ENCODE measurements at places on chromosomes 4 and X.

- peak; percentile 32 for DNase-seq
Measured at GRCh38 chr4:25144870-25145481, 15.3 kb downstream of the SEPSECS start.

DNA sequence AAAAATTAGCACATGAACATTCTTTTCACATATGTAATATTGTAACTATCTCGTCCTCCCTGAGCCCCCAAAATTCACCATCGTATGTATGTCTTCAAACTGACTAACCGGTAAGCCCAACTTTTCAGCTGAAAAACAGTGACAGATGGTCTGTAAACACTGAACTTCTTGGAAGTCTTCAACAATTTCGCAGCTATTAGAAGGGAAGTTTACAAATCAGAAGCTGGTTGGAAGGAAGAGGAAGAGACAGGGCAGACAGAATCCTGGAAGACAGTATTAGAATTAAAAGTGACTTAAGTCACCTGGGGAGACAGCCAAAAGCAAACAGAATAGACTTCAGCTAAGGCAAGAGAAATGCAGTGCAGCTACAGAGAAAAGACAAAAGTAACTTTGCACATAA lies 858.4 kb downstream of the ADGRL3 start:
- DNase-seq = no peak

DNA sequence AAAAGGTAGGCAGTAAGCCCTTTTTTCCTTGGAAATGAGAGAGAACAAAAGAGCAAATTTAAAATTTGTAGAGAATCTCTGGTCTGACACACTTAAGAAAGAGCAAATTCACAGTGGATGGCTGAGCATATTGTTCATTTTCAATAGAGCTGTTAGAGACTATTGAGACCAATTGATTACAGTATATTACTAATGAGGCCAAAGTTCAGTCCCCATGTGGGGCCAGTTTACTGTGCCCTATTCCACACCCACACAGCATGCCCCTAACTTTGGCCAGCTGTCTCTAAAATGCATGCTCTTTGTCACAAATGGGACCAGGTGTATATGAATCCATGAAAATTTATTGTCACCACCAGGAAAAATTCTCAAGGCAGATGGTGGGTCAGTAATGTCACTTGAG lies 470.5 kb downstream of the PCDH7 start:
- no peak for DNase-seq

DNA sequence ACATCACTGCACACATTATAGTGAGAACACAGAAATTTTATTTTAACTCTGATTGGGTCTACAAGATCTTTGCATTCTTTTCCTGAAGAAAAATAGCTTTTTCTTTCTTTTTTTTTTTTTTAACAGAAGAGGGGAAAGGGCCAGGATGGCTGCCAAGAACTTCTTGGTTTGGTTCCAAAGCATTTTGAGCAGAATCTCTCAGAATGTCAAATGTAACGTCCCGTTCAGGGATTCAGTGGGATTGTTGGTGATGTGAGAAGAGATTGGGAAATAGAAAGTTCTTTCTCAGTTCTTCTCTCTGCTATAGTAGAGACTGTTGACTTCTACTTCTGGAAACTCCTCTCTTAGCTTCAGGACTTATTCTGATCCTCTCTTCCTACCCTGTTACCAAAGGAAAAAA lies 70.9 kb upstream of the CBR4 start:
- peak; percentile 54 for DNase-seq

GRCh38 chrX:44218465-44218864 lies 125.0 kb downstream of the EFHC2 start:
- DNase-seq = no peak

GRCh38 chr4:64417974-64418373 lies 8.7 kb upstream of the TECRL start:
- no peak for DNase-seq

DNA sequence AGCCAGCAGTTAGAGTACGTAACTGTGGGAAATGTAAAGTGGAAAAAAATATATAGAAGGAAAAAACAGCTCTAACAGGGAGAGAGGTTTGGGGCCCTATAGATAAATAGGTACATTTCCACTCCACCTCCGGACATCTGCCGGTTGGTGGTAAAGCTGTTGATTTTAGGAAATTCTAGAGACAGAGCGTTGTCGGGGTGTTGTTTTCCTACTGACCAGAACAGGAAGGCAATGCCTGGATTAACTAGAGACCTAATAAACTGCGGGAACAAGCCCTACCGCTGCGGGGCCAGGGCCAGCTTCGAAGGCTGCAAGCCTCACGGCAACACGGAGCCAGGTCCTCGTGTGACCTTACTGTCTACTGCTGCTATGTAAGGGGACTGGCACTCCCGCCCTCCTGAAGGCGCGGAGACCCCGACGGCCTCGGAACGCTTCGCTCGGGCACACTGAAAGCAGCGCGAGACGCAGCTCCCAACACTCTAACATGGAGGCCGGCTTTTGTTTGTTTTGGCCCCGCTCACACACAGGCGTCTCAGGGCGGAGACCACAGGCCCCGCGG lies 702 bp upstream of the CDKN2AIP start:
- DNase-seq = peak; percentile 61

DNA sequence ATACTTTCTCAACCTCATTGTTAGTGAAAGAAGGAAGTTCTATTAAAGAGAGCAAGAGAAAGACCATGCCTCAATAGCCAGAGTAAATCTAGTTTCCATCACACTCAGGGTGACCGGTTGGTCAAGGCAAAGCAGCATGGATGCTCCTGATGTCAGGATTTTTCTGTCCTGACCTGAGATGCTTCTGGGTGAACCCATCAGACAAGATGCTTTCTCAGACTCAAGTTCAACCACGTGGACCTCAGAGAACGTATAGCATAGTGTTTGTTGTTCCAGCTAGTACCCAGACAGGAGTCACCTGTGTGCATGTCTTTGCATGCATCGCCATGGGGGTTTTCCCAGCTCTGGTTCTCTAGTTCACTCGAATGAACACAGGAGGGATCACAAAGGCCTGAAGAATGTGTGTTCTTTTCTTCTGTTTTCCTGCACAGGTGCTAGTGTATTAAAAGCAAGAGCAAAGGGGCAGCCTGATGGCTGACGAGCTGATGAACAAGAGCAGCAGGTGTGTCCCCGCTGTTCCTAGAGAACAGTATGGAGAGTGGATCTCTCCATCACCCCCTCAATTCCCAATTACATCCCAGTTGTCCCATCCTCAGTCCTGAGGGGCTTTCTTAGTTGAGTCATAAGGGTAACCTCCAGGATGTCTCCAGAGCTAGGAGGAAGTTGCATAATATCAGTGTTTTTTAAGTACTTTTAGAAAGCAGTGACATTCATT lies 110.5 kb upstream of the ENPP6 start:
- no peak for DNase-seq

DNA sequence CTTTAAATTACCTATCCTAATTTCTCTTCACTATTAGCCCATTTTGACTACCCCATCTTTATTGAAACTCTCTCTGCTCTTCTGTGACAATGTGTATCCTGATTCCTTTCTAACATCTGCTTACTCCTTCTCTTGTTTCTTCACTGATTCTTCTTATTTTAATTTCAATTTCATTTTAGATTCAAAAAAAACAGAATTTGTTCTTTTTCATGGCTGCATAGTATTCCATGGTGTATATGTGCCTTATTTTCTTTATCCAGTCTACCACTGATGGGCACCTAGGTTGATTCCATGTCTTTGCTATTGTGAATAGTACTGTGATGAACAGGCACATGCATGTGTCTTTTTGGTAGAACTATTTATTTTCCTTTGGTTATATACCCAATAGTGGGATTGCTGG lies 120.0 kb upstream of the VAMP7 start:
- no peak for DNase-seq

GRCh38 chr4:80049402-80049801 lies 23.6 kb downstream of the ANTXR2 start:
- no peak for DNase-seq

GRCh38 chr4:99856166-99856565 lies 38.1 kb downstream of the LAMTOR3 start:
- DNase-seq = peak; percentile 21

DNA sequence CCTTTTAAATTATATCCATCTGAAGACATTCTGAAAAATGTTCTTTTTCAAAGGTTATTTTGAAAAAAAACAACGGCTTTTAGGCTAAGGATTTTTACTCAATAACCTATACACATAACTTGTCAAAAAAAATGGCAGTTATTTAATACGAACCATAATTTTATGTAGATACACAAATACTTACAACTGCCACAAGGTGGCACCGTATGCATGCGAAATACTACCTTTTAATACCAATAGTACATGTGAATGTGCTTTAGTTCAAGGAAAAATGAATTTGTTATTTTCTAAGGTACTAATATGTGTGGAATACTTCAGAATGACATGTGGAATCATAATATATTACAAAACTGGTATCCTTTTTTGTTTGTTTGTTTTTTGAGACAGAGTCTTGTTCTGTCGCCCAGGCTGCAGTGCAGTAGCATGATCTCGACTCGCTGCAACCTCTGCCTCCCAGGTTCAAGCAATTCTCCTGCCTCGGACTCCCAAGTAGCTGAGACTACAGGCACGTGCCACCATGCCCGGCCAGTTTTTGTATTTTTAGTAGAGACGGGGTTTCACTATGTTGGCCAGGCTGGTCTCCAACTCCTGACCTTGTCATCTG lies 4.6 kb upstream of the MAD2L1 start:
- peak; percentile 70 for DNase-seq

DNA sequence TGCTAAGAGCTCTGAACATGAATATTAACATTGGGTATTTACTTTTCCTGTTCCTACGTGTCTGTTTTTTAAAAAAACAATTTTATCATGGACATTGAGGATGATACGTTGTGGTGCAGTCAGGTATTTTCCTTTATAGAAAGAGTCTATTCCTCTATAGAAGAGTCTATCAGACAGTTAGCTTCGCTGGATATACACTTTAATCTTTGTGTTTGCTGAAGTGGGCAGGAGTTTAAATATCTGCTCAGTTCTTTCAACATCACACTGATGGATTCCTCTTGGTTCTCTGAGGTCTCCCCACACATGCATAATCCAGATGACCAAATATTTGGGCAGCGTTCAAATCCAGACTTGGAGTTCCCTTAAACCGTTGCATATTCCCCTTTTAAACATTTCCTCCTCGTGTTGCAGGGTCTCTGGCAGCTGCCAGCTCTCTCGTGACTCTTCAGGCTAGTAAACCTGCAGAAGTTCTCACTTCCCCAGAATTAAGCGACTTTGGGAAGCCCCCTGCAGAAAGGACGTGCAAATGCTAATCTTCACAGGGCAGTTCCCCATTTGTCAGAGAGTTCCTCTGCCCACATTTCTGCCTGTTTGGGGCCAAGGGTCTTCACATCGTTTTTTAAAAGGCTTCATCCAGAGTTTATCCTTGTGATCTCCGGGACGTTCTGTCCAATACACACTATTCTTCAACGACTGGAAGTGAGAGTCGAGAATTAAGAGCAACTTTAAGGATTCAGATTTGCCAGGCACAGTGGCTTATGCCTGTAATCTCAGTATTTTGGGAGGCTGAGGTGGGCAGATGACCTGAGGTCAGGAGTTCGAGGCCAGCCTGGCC lies 20.5 kb upstream of the DHRSX start:
- DNase-seq = peak; percentile 37

Measured in AG10803 (cell line).